NCI-H2081 (cell line): ENCODE measurements at places on chromosomes 7 and 10.

DNA sequence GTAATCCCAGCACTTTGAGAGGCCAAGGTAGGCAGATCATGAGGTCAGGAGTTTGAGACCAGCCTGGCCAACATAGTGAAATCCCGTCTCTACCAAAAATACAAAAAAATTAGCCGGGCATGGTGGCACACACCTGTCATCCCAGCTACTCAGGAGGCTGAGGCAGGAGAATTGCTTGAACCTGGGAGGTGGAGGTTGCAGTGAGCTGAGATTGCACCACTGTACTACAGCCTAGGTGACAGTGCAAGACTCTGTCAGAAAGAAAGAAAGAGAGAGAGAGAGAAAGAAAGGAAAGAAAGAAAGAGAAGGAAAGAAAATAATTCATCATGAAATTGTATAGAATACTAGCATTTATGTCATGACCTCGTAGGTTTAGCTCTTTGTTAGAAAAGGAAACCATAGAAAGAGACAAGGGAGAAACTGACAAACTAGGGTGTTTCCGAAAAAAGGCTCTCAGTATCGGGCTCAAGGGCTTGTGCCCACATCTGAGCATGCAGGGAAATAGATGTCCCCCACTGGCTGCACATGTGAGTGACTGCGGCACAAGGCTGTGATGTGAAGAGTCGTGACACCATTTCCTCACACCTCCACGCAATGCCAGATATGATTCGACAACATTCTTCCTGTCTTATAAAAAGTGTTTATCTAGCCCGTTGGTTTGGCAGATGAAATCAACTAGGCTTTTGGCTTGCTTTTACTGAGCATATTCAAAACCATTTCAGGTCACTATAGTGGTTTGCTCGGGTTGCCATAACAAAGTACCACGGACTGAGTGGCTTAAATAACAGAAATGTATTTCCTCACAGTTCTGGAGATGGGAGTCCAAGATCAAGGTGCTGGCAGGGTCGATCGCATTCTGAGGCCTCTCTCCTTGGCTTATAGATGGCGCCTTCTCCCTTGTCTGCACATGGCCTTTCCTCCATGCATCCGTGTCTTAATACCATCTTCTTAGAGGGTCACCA lies 2.0 kb downstream of the SRGN start:
- no peak for DNase-seq

- DNase-seq, result no peak
These were observed 101.1 kb downstream of the RAB11FIP2 start for GRCh38 chr10:117945651-117946050.

GRCh38 chr7:56537477-56537876 lies 421.3 kb upstream of the NUPR2 start:
- DNase-seq, result no peak

GRCh38 chr7:45021604-45022296 lies 21.7 kb downstream of the CCM2 start:
- DNase-seq, result no peak

- DNase-seq, result no peak
These were observed 6.9 kb downstream of the COMTD1 start for GRCh38 chr10:75228834-75229233.

DNA sequence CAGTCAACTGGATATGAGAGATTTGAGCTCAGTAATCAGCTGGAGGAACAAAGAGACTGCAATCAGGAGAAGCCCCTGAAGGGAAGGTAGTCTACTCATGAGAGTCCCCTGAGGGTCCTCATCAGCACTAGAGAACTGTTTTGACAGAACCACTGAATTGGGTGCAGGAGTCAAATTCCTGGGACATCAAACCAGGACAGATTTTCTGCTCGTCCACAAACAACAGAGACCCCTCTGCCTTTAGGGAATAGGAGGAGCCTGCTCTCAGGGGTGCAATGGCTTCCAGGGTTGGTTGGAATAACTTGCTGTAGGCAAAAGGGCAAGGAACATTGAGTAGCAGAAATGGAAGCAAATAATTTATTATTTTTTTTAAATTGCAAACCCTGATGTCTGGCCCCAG lies 21.9 kb upstream of the NEUROD6 start:
- no peak for DNase-seq

DNA sequence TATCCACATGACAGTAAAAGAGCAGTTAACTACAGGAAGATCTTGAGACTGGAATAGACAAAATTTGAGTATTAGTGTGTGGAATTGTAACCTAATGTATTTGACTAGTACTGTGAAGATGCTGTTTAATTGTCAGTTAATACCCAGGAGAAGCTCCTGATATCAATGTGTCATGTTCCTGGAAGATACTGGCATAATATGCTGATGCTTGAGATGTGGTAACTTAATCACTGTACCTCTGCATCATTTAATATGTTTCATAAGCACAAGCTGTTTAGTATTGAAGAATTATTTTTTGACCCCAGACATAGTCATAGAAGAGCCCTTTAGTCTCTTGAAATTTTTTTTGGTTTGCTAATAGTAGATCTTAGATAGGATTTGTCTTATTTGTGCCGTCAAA lies 15.4 kb downstream of the CCSER2 start:
- DNase-seq, result no peak

DNA sequence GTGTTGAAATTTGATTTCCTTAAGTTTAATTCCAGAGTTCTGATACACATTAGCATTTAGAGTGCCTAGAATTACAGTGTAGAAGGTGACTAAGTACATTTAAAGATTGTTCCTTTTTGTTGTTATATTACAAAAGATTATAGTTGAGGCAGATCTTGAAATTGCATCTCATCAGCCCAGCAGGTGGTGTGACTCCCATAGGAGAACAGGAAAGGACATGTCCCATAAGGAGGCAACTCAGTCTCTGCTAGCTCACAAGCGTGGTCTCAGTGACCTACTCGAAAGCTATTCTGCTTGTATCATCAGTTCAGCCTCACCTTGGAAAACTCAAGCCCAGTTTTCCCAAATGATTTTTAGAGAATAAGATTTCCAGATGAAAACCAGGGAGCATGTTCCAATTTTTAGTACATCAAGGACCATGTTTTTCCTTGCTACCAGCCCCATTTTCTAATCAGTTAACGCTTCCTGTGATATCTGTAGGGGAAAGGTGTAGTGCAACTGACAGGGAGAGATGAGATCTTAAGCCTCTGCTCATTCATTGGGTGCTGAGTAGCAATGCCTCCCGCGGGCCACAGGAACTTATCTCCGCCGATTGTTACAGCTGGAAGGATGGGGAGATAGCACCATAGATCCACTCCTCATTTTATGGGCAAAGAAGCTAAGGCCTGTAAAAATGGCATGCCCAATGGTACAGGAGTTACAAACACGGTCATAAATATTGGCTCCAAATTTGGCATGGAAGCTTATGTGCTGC lies 1.1 kb upstream of the GNAI1 start:
- DNase-seq, result no peak
